NCI-H2029 (cell line): ENCODE measurements at places on chromosomes 4 and X.

GRCh38 chr4:114659386-114660008 is 60.9 kb downstream of the UGT8 start:
- peak; percentile 60 for DNase-seq

DNA sequence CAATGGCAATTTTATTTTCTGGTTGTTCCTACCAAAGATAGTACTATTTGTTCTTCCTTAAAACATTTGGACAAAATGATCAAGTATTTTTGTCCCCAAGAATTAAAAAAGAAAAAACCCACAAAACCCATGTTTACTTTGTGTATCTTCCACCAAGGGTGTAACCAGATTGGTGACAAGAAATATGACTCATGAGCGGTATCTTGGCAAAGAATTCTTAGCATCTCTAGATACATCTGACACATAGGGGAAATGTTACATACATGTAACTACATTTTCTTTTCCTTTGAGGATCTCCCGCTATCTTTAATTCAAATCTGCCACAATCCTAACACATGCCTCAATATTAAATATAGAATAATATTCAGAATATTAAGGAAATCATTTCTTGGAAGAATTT is 78.7 kb downstream of the WDFY3 start:
- DNase-seq: no peak

GRCh38 chr4:53189011-53189410 is 176.8 kb downstream of the SCFD2 start:
- no peak for DNase-seq

GRCh38 chr4:10773010-10773409 is 88.4 kb upstream of the CLNK start:
- DNase-seq: peak; percentile 86

- DNase-seq: no peak
Measured at GRCh38 chrX:95836517-95836916, 848.1 kb upstream of the DIAPH2 start.

GRCh38 chr4:8911316-8912088 is 39.9 kb upstream of the HMX1 start:
- DNase-seq: no peak

DNA sequence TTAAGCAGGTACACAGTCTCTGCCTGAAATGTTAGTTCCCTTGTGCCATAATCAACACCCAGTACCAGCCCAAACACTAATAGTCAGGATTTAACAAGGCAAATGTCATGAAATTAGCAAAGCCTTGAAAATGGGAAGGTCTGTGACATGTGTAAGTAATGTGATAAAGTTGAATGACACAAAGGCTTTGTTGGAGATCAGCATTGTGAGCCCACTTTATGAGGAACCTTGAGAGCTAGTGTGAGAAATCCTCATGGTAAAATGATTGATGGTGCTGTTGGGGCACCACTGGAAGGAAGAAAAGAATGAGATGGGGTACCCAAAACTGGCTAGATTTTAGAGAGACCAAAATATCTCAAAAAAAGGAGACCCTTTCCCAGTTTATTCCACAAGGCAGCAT is 3.3 kb upstream of the LIN54 start:
- no peak for DNase-seq

DNA sequence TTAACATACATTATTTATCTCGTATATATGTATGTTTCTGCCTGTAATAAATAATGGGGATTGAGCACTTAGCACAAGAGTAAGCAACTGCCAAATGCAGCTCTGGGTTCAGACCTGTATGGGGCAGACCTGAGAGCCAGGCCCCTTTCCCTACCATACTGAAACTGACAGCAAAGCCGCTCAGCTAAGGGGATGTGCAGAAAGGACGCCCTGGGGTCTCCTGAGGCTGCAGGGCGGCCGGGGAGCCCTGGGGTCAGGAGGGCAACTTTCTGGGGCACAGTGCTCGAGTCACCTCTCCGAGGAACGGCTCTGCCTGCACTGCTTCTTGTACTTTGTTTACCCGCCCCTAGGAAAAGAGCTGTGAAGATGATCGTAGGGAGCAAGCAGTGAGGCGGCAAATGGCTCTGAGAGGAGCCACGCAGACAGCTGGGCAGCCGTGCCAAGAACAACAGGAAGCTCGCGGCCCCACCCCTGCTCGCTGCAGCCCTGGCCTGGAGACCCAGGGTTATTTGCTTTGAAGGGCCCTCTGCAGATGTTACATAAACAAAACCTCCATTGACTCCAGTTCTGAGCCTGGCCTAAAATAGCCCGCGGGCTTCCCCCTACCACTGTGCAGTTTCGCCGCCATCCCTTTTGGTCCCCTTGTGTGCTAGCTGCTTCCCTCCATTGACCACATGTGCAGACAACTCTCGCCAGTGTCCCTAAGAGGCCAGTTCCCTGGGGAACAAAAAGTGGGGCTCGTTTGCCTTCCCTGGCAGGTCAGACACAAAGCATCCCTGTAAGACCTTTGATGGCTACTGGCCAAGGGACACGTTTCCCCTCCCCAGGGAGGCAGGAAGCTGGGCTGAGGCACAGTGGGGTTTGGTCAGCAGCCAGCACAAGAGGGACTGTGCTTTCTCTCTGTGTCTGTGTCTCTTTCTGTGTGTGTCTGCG is 111.3 kb upstream of the LNX1 start:
- peak; percentile 92 for DNase-seq

DNA sequence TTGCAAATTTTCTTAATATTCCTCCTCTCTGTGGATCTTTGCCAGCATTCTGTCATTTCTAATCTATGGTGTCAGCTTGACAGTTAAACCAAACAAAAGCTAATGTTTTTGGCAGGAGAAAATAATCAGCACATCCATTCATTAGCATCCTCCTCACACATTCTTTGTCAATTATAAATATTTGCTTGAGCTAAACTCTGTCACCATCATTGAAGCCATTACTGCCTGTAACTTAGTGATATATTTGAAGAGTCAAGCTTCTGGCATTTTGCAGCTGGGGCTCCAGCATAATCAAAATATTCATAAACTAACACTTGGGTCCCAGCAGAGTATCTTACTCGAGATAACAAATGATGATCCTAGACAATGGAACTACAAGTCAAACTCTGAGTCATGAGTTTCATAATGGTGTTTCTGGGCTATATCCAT is 126.1 kb downstream of the EIF4E start:
- no peak for DNase-seq

- no peak for DNase-seq
Measured at GRCh38 chr4:88341227-88342192, 37.1 kb upstream of the HERC6 start.

- no peak for DNase-seq
Measured at GRCh38 chr4:107279733-107280132, 243.6 kb upstream of the DKK2 start.

GRCh38 chr4:173325007-173325736 is 9.0 kb downstream of the HMGB2 start:
- no peak for DNase-seq

- no peak for DNase-seq
Measured at GRCh38 chr4:152635851-152636250, 43.9 kb downstream of the TMEM154 start.

DNA sequence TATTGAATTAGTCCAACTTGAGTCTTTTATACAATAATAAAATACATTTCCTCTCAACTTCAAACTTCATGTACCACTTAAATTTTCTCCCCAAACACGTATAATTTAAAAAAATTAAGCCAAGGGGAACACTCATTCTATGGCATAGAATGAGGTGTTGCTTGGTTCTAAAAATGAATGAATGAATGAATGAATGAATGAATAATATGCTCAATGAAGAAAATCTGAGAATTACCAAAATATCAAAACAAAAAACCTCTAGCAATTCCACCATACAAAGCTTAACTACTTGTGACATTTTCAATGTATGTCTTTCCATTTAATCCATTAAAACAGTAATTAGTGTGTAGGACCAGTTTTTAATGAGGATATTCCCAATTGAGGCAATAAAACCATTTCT is 62.7 kb upstream of the PLAC8 start:
- no peak for DNase-seq

DNA sequence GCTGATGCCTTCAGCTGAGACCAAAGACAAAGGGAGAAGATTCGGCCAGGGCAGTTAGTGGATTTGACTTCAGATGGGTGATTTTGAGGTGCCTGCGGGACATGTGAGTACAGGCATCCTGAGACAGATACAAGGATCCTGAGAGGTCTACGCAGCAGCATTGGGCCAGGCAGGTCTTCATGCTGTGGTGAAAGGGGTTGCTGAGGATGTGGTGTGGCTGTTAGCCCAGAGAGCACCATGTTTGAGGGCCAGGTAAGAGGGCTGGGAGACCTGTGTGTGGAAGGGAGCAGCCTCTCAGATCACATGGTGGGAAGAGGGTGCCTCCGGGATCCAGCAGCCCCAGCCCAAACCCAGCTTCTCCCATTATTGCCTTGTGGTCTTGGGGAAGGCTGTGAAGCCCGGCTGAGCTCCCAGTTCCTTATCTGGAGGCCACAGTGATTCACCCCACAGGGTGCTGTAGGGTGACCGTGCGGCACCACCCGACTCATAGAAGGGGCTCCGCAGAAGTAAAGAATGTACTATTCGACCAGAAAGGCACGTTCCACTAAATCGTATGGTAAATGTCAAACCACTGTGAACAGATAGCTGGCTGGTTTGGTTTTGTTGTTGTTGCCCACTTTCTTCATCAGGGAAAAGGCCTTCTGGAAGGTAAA is 27.7 kb upstream of the TADA2B start:
- no peak for DNase-seq

- peak; percentile 23 for DNase-seq
Measured at GRCh38 chr4:24763631-24764297, 31.6 kb upstream of the SOD3 start.

GRCh38 chrX:155313766-155314165 is 20.6 kb downstream of the CLIC2 start:
- DNase-seq: no peak

DNA sequence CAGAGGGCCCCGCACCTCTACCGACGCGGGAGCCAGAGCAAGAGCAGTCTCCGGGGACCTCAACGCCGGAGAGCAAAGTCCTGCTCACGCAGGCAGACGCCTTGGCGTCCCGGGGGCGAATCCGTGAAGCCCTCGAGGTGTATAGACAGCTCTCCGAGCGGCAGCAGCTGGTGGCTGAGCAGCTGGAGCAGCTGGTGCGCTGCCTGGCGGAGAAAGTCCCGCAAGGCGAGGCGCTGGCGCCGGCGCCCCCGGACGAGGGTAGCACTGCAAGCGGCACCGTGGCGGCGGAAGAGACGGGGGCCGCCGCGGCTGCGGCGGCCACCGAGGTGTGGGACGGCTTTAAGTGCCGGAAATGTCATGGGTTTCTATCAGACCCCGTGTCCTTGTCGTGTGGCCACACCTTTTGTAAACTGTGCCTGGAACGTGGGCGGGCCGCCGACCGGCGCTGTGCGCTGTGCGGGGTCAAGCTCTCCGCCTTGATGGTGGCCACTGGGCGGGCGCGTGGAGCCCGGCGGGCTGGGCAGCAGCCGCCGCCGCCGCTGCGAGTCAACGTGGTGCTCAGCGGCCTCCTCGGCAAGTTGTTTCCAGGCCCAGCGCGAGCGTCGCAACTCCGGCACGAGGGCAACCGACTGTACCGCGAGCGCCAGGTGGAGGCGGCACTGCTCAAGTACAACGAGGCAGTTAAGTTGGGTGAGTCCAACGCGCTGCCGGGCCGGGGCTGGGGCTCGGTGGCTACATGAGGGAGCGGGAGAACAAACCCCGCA is 672 bp downstream of the LONRF3 start:
- peak; percentile 24 for DNase-seq

DNA sequence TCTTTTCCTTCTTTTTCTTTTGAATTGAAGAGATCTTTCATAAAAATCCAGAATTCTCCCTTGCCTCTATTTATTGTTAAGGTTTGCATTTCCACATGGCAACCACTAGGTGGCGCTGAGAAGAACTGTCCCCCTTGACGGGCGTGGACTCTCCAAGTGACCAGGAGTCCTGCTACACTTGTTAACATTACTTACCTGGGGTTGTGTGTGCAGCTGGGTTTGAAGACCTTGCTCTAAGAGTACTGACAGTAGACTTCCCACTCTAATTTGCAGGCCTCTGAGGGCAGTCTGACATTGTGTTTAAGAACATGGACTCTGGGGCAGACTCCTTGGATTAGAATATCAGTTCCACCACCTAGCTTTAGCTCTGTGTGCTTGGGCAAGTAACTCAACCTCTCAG is 52.8 kb downstream of the GPRIN3 start:
- no peak for DNase-seq

GRCh38 chrX:122546269-122546668 is 637.8 kb upstream of the GRIA3 start:
- DNase-seq: no peak

- DNase-seq: no peak
Measured at GRCh38 chrX:150219374-150220185, 143.5 kb upstream of the MAMLD1 start.

DNA sequence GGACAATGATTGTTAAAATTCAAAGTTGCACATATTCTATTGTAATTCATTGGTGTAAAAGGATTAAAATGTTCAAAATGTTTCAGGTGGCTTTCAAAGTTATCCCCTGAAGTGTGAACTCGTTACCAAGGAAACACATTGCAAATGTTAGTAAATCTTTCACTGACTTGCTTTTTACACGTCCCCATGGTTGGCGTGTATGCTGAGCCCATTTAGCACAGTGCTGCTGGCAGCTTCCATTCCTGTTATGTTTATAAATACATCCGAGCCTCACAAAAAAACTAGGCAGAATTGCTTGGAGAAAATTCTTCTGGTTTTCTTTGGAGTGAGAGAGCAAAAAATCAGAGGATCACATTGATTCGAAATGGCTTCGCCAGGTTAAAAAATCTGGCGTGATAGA is 105.9 kb upstream of the HPGD start:
- no peak for DNase-seq

GRCh38 chr4:86223472-86223871 is 136.4 kb downstream of the MAPK10 start:
- DNase-seq: no peak

- DNase-seq: peak; percentile 68
Measured at GRCh38 chrX:101799387-101799786, 132.4 kb downstream of the ZMAT1 start.

DNA sequence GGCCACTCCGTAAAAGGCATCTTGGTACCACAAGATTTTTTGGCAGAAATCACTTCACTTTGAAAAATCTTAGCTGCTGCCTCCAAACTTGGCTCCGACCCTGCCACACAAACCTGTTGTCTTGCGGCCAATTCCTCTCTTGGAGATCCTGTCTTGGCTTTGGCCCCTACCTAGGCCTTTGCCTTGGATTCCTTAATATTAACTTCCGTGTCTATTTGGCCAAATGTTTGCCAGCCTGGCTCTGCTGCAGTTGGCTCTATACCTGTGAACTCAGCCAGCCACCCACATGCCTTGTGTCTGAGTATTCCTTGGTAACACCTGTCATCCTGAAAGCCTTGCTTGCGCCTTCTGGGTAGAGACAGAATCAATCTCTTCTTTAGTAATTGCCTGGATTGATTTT is 12.5 kb downstream of the GRXCR1 start:
- DNase-seq: no peak

DNA sequence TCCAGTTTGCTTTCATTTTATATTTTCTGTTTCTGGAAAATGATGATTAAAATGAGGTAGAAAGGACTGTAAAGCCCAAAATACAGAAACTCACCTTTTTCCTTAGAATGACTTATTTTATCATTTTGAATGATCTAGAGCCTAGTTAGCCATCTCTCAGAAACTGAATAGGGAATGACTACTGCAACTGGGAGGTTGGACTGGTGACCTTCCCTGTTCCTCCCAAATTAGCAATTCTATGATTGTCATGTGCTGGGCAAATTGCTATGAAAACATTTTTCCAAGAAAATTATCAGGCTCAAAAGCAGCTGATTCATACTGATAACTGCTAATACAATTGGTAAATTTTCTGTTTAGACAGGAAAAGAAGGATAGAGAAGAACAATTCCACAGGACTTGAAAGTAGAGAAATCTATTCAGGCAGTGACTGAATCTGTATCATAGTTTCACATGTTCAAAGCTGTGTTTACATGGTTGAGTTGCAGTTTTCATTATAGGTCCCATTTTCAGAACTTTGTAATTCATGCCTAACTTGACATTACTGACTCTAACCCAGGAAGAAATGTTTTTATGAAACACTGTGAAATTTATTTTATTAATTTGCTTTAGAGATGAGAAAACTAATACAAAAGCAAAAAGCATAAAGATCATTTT is 43.4 kb upstream of the SEC24B start:
- DNase-seq: no peak
